NCI-H146 (cell line): ENCODE measurements at places on chromosomes 2 and 18.

DNA sequence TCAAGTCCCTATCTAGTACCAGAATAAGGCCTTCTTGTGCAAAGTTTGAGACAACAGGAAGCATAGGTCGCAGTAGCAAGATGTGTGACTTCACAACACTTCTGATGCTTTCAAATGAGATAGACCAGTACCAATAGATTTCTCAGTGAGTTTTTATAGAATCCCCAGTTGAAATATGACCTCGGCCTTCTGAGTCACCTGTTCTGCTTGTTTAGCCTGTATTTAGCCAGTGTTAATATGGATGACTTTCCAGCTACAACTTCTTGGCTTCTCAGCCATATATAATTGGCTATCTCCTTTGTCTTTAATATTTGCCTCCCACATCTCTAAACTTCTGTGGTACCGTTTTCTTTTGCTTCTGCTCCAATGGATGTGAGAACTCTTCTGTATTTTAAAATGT, 113.8 kb downstream of the KYNU start:
- no peak for DNase-seq

- no peak for DNase-seq
Observed at GRCh38 chr2:110216803-110217202, 4.5 kb upstream of the MTLN start.

GRCh38 chr18:4106407-4107033, 348.6 kb downstream of the DLGAP1 start:
- peak; percentile 48 for DNase-seq

- peak; percentile 2 for DNase-seq
Observed at GRCh38 chr2:66301022-66301766, 133.7 kb upstream of the MEIS1 start.

DNA sequence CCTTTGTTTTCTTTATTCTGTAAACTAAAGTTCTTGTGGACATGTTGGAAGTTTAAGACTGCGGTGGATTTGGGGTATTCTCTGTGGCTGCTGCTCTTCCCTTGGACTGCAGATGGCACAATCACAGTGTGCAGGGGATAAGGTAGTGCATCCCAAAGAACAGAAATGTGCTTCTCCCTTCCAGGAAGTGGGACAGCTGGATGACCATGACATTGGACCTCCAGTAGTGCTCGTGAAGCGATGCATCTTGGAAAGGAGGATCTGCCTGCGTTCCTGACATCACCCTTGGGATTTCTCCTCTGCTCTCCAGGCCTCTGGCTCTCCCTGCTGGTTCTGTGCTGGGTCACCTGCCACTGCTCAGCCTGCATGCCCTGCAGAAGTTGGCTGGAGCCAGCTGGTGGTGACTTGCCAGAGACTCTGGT, 109.9 kb downstream of the SLC4A3 start:
- DNase-seq, result no peak

DNA sequence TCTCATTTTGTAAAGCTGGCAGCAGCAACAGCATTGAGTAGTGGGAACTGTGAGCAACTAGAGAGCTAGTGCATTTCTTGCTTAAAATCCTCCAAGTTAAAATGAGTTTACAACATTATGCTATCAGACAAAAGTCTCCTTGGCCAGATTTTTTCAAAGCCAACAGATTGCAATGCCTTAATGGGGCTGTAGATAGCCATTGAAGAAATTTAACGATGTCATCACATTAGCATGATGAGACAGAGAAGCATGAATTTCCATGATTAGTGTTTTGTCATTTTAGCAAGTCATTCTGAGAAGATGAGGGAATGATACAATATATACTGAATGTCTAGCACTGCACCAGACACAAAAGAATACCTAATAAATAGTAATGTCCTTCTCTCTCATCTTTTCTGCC, 307.5 kb upstream of the REG3G start:
- no peak for DNase-seq

- no peak for DNase-seq
Observed at GRCh38 chr18:23810396-23810795, 121.1 kb downstream of the LAMA3 start.

- DNase-seq, result no peak
Observed at GRCh38 chr18:79571211-79572092, 108.2 kb upstream of the CTDP1 start.

- DNase-seq, result no peak
Observed at GRCh38 chr2:218882461-218882816, 1.8 kb downstream of the WNT10A start.

- DNase-seq, result no peak
Observed at GRCh38 chr2:219643788-219644398, 16.5 kb downstream of the SLC4A3 start.

DNA sequence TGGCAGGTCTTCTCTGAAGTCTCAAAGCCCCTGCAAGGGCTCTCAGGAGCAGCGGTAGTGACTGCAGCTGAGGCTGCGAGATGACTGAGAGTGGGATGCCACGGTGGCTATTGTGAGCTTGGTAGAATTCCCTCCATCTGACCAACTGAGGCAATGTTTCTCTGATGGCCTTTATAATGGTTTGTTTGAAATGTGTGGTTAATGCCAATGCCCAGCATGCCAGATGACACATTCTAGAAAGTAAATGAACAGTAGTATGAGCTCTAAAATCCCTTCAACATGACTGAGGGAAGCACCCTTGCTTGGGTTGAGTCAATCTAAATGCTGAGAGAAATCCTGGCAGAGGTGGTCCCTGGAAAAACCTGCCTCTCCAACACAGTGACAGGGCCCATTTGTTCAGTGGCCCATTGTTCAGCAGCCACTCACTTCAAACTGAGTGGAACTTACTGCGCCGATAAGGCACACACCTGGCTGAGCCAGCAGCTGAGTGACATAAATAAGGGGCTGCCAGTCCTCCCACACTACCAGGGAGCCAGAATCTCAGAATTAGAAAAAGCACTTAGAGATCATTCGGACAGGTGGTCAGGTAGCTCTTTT, 31.7 kb downstream of the SULT1C2 start:
- DNase-seq, result no peak

- no peak for DNase-seq
Observed at GRCh38 chr2:82109418-82109817, 1804.9 kb upstream of the LRRTM1 start.

- DNase-seq, result no peak
Observed at GRCh38 chr2:237235383-237236095, 149.8 kb downstream of the COPS8 start.

DNA sequence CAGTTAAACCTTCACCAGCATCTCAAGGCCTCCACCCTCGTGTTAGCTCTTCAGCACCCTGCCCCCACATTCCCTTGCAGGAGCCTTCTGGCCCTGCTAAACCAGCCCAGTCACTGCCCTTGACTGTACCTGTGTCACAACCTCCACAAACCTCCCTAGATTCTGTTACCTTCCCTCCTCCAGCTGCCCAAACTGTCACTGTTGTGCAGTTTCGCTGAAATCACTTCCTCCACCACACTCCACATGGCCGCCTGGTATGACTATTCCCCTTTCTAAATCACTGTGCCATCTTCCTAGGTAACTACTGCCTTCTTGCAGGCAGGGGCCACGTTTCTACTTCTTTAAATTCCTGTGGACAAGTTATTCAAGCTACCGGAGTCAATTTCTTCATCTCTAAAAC, 160.2 kb downstream of the GALNT14 start:
- no peak for DNase-seq

DNA sequence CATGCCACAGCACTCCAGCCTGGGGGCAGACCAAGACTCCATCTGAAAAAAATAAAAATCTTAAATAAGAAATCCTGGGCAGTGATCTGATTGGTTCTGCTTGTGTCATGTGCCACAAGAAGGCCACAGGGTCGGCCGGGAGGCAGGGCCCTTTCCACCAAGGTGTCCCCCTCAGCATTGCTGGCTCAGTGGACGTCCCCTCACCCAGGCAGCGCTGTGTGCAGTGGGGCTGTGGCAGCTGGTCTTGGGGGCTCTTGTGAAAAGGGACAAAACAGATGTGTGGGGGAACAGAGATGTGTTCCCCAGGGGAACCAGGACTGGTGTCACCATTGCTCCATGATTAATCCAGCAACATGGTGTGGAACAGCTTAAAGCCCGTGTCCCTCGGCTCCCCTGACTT, 60.5 kb downstream of the HS6ST1 start:
- no peak for DNase-seq

- DNase-seq, result no peak
Observed at GRCh38 chr2:55843096-55843993, 80.2 kb downstream of the EFEMP1 start.

- DNase-seq, result no peak
Observed at GRCh38 chr2:234211797-234212196, 161.3 kb downstream of the SPP2 start.

DNA sequence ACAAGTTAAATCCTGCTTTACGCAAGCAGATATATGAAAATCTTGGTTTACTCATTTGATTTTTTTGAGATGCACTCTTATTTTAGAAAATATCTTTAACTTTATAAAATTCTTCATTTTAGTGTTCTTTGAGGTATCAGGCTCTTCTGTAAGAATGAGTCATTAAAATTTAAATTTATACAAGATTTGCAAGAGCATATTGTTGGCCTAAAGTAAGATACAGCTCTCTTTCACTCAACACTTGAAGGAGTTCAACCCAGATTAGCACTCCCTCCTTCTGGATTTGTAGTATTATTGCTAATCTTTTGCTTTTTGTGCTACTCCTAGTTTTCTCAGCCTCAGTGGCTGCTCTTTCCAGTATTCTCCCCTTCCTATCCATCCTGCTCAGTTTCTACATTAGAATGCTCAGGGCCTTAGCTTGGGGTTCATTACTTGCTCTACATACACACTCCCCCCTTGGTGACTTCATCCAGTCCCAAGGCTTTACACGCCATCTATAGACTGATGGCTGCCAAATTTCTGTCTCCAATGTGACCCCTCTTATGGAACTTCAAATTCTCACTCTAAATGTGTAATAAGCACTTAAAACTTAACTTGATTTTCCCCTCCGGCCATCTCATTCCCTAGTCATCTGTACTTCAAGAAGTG, 425.3 kb upstream of the FANCL start:
- DNase-seq, result no peak

DNA sequence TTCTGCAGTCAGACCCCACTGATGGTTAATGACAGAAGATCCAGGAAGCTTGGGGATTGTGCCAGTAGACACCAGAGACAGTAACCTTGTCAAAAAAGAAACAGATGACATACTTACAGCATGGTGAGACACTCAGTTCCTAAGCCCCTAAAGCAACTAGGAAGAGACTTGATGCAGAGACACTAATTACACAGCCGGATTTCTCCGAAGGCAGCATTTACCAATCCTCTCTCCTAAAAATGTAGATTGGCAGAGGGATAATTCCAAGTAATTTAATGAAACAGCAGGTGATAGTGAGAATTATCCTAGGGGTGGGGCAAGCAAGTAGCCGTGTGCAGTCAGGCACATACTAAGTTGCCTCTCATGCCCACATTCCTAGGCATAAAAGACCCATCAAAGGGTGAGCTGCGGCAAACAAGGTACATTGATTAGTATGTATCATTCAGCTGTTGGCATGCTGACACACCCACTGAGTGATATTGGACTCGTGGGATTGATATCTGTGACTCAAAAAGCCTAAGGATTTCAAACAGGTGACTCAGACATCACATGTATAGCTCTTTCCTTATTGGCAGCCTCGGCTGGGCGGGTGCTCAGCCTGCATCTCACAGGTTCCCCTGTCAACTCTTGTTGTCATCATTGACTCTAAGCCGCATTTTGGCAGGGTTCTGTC, 296.7 kb upstream of the ATP5MC3 start:
- no peak for DNase-seq

DNA sequence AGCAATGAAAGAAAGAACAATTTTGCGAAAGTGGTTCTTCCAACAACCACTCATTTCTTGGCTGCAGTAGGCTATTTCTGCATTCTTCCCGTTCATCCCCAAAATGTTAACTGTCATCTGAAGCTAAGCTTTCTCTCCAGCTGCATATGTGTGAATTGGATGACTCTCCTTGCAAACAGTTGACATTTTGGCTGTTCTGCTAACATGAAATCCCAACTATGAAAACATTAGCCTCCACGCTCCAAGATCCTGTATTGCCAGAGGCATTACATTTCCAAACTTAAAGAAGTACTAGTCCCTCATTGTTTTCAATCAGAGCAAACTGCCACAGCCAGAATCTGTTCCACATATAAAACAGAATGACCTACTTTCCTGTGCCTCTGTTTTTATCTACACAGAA, 88.5 kb downstream of the TGIF1 start:
- DNase-seq, result no peak

DNA sequence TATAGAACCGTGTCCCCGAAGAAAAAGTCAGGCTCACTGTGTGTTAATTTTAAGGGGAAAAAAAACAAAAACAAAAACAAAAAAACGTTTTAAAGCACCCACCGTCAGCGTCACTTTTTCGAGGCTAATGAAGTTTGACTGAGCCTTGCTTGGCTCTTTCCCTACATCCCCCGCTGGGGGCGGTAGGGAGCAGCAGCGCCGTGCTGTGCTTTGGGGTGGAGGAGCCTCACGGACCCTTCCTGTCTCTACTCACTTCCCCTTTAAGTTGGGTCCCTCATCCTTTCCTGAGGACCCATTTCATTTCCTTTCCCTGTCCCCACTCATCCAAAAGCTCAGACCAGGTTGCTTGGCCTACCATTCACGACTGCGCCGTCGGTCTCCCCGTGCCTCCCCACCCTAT, 82.8 kb upstream of the RPL31 start:
- no peak for DNase-seq

DNA sequence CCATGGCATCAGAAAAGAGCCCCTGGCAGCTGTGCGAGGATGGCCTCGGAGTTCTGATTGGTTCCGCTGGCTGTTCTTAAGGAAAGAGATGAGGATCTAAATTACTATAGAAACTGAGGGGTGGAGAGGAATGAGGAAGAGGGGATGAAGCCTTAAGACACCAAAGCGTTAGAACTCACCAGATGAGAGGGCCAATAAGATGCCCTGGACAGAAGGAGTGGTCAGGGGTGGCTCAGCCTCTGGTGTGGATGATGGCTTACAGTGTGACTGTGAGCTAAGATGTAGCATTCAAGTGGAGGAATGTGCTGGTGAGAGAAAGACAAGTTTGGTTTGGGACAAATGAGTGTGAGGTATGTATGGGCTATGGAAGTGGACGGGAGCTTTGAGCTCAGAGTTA, 97.8 kb downstream of the ZFP36L2 start:
- no peak for DNase-seq

- no peak for DNase-seq
Observed at GRCh38 chr2:120635146-120635545, 100.5 kb upstream of the GLI2 start.

DNA sequence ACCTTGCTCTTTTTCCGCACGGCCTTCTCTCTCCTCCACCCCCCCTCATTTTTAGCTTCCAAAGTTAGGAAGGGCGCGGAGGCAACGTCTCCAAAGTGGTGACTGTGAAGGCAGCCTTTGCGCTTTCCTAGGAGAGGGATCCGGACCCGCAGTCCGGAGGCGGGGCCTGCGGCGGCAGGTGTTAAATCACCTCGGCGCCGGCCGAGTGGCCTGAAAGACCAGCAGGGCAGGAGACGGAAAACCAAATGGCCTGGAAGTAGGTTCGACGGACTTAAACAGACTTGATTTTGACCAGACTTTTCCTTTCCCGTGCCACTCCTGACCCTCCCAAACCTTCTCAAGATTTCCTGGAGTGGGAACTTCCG, 615 bp downstream of the GORASP2 start:
- DNase-seq, result peak; percentile 64

GRCh38 chr2:211690736-211691135, 847.9 kb downstream of the ERBB4 start:
- no peak for DNase-seq
